ENCODE measurements at places on chromosomes 1 and 21. TPM values are rescaled to one million over a fixed set of nuclear protein-coding genes. Genes with fewer than 3 reads are reported as not detected.

- no peak for ATAC-seq
These were observed 177.9 kb downstream of the EIF4G3 start for GRCh38 chr1:20998826-20999225.

The BRINP3 gene
- total RNA-seq = 24.7 TPM

- no peak for ATAC-seq
These were observed 12.9 kb downstream of the C8A start for GRCh38 chr1:56867491-56867890.

DNA sequence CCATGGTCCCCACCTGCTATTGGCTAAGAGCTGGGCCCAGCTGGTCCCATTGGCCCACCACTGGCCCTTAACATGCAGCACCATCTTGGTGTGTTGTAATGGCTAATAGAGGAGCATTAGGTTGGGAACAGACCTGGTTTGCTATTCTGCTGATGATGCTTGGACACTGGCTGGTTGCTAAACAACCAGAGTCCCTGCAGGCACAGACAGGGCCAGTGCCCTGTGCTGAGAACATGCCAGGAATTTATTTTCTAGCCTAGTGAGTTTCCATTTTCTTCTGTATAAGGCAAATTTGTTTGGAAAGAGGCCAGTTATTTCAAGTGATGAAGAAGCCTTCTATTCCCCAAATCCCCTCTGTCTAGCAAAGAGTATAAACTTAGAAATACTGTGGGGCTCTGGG is 42.9 kb upstream of the TDRD10 start:
- ATAC-seq = no peak

GRCh38 chr1:81155131-81155530 is 645.6 kb upstream of the ADGRL2 start:
- no peak for ATAC-seq

The CDK18 gene
- 13.7 TPM for total RNA-seq

DNA sequence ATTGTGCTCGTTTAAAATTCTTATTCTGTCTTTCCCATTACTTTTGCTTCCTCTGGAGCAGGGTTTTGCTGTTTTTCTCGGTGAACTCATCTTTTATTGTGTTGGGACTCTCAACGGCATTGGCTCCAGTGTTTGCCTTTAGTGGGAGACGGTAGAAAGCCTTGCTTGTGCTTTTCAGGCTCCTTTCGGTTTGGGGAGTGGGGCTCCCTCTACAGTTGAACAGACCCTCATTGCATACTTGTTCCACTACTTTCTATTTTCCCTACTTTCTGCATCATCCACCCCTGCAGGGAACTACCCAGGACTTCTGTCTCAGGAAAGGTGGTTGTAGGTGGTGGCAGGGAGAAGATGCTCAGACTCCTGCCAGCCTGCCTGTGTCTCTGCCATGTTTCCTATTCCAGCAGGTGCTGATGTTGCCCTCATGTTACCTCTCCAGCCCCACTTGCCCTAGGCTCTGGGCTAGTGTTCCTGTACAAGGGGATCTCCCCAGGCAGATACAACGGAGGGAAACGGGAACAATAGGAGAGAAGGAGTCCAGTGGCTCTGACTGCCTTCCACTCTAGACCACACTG is 68.5 kb upstream of the ZBTB18 start:
- no peak for ATAC-seq

- ATAC-seq = no peak
These were observed 1.2 kb upstream of the CAPN2 start for GRCh38 chr1:223711173-223711572.

- no peak for ATAC-seq
These were observed 1.1 kb downstream of the LRRC3 start for GRCh38 chr21:44456214-44456914.

- ATAC-seq = peak; percentile 91
These were observed 823 bp upstream of the SYF2 start for GRCh38 chr1:25232866-25233784.

The SPRR5 gene
- not detected for total RNA-seq

The RAB7B gene
- 1.7 TPM for total RNA-seq

- ATAC-seq = no peak
These were observed 26.3 kb downstream of the RGS2 start for GRCh38 chr1:192835116-192835515.

DNA sequence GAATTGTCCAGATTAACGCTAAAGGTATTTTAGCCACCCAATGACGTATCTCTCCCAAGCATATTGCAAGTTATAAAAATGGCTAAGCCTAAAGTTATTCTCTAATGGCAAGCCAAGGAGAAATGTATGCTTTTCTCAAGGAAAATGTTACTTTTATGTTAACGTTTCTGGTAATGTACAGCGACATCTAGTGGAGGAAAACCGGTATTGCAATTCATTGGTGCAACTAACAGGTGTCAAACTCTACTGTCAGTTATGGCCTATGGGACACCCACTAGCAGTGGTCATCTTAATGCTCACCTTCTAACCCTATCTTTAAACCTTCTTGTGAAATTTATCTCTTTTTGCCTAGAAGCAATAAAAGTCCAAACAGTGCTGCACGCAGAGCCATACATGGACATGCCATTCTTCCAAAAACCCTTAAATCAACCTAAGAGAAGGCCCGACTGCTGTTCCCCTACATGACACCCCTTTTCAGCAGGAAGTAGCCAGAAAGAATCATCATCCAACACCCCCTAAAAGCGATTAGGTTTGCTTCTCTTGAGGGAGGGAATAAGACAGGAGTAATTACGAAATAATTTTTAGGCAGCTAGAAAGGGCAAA is 68.7 kb upstream of the LRIF1 start:
- ATAC-seq = no peak

GRCh38 chr1:108585313-108585712 is 25.4 kb downstream of the EEIG2 start:
- ATAC-seq = no peak

DNA sequence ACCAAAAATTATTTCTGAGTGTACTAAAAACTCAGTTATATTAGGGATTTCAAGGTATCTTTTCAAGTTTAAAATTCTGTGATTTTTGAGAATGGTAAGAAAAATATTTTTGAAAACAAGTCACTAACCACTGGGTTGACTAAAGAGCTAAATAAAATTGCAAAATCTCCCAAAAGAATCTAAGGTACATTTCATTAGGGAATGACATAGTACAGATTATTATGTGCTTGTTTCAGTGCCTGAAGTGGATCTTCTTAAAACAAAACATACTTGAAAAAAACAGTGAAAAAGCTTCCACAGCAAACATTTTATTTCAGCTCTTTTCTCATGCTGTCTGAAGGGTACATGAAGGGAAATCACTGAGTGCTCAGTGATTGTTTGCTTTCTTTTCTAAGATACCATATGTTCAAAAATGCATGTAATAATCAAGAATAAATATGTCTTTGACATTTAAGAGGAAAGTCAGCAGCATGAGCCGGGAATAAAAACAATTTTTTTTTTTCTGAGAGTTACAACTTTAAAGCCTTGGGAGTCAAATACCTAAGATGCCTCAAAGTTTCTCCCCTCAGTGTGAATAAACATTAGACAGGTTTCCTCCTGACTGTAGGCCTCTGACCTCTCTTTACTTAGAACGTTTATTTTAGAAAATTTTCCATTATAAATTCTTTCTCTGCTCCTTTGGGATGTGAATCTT is 200.7 kb downstream of the KCNT2 start:
- ATAC-seq = peak; percentile 80

- ATAC-seq = no peak
These were observed 56.8 kb downstream of the KIAA0319L start for GRCh38 chr1:35500439-35500838.

DNA sequence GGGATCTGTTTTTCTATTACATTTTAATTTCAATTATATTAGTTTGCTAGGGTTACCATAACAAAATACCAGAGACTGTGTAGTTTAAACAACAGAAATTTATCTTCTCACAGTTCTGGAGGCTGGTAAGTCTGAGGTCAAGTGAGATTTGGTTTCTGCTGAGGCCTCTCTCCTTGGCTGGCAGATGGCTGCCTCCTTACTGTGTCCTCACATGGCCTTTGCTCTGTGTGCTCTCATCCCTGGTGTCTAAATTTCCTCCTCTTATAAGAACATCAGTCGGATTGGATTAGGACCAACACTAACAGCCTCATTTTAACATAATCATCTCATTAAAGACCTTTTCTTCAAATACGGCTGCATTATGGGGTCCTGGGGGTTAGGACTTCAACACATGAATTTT is 195.2 kb upstream of the CHODL start:
- no peak for ATAC-seq

The KPRP gene
- not detected for total RNA-seq

The ALX3 gene
- total RNA-seq = not detected

The HSF2BP gene
- total RNA-seq = 2.4 TPM

GRCh38 chr1:27633298-27633610 is 1.7 kb downstream of the FGR start:
- ATAC-seq = no peak

GRCh38 chr1:214570442-214570841 is 19.0 kb upstream of the PTPN14 start:
- ATAC-seq = no peak

The KIAA1614 gene
- 30.9 TPM for total RNA-seq

DNA sequence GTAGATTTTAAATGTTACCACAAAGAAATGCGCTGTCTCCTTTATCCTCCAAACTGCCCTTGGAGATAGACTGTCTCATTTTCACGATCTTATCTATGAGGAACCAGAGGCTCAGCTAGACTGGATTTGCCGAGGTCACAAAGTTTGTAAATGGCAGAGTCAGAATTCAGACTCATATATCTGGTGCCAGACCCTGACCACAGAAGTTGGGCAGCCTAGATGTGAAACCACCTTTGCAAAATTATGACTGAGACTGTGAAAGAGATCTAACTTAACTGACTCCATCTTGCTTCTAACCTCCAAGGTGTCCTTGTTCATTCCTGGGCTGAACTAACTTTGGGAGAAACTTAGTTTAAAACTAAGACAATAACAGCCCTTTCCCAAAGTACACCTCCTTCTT is 14.1 kb downstream of the CNR2 start:
- ATAC-seq = no peak

GRCh38 chr21:38804789-38805327 is 871 bp upstream of the ETS2 start:
- ATAC-seq = peak; percentile 63

The THEM5 gene
- total RNA-seq = not detected

The FCGR2B gene
- 30.9 TPM for total RNA-seq

The GRHL3 gene
- total RNA-seq = 0.31 TPM

The PADI3 gene
- total RNA-seq = 0.31 TPM

DNA sequence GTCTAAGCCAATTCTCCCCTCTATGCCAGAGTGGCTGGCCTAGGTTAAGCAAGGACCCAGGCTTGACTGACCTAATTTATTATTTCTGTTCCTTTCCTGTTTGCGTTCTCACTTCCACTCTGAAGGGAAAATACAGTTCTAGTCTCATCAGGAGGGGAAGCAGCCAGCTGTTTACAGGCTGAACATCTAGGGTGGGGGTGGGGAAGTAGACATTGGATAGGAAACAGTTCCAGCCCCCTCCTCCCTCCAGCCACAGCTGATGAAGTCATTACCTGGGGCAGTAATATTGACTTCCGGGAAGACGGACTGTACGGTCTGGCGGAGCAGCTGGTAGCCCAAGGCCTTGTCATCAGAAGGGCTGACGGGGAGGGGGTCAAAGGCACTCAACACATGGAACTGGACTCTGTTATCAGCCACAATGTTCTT is 17.6 kb downstream of the PM20D1 start:
- ATAC-seq = no peak

DNA sequence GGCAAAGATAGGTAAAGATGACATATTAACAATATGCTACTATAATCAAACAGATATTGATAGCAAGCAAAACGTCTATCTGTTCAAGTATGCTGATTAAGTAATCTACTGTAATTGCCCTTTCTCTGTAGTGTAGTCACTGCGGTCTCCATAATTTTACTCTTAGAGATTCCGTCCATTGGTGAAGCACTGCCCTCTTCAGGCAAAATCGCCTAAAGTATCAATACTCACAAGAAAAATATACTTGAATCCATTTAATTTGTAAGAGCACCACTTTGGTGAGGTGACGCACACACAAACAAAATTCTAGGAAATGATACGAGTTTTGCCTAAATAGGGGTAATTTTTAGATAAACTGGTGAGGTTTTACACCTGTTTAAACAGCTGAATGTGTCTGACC is 434.6 kb upstream of the CHRM3 start:
- no peak for ATAC-seq

DNA sequence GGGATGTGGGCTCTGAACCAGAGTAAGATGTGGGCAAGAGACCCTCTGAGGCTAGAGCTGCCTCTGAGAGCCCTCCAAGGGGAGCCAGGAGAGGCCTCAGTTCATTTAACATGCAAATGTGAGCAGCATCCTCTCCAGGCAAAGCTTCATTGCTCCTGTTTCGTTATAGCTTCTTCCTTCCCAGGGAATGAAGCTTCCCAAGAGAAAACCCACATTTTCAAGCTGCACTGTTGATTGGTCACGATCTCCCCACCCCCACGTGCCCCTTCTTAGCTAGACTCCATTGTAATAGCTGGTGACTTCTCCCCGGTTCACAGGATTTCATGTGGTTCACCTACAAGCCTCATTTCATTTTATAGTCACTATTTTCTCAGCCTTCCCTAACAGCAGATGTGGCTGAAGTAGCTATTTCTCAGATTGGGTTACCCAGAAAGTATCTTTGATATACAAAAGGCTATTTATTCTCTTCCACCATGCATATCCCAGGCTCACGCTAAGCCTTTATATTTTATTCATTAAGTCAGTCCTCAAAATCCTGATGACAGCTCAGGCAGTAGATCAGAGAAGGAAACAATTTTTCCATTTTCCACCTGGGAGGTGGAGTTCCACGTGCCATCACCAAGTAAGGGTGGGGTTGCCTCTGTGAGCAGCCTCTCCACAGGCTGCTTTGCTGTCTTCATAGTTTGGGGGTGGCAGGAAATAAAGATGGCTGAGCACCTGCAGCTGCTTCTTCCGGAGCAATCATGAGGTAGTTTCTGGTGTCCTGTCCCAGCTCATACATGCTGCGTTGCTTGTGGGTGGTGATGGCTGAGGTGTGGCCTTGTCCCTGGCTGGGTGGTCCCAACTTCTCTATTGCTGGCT is 178.3 kb upstream of the RAB4A start:
- no peak for ATAC-seq

DNA sequence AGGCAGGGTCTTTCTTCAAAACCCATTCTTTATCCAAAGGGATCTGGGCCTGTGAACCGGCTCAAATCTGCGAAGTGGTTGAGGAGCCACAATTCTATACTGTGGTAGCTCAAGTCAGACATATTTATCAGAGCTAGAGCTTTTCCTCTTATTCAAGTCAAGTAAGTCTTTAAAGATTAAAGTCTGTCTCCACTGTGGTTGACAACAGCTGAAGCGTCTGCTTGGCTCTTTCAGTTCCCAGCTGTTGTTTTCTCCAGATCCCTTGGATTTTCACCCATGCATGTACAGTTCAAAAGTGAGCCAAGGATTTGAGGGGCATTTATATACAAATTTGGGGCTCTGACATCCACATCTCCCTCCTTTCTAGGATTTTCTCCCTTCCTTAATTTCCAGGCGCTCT is 66.9 kb downstream of the C1orf185 start:
- ATAC-seq = no peak

The VTCN1 gene
- not detected for total RNA-seq

DNA sequence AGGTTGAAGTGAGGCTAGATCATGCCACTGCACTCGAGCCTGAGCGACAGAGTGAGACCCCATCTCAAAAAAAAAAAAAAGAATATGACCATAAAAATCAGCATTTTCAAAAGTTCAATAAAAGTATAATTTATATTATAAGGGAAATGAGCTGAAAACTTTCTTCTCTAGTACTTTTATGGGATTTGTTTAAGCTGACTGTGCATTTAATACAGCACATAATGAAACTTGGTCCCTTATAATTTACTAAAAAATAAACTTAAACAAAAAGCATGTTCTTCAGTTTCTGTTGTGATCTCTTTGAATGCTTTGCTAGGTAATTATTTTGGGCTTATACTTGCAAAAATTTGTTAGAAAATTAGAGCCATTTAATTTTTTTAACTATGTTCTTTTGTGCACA is 77.8 kb downstream of the NCAM2 start:
- ATAC-seq = no peak

- no peak for ATAC-seq
These were observed 68.8 kb upstream of the BMP8A start for GRCh38 chr1:39422614-39423013.

The C21orf91 gene
- 10.2 TPM for total RNA-seq
